ENCODE measurements at places on chromosomes 3 and 15.

DNA sequence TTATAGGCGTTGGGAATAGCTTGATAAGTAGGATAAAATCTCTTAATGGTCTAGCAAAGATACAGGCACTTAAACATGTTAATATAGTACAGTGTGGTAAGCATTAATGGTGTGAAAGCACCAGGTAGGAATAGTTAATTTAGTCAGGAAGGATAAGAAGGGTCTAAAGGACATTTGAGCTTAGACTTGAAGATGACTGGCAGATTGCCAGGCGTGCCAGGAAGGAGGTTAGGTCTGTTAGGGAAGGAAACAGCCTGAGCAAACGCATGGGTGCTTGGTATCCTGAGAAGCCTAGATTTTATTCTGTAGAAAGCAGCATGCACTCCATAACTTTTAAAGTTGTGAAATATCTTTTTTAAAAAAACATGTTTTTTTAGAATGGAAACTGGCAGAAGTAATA is 17.7 kb downstream of the SEC62 start:
- DNase-seq: no peak

DNA sequence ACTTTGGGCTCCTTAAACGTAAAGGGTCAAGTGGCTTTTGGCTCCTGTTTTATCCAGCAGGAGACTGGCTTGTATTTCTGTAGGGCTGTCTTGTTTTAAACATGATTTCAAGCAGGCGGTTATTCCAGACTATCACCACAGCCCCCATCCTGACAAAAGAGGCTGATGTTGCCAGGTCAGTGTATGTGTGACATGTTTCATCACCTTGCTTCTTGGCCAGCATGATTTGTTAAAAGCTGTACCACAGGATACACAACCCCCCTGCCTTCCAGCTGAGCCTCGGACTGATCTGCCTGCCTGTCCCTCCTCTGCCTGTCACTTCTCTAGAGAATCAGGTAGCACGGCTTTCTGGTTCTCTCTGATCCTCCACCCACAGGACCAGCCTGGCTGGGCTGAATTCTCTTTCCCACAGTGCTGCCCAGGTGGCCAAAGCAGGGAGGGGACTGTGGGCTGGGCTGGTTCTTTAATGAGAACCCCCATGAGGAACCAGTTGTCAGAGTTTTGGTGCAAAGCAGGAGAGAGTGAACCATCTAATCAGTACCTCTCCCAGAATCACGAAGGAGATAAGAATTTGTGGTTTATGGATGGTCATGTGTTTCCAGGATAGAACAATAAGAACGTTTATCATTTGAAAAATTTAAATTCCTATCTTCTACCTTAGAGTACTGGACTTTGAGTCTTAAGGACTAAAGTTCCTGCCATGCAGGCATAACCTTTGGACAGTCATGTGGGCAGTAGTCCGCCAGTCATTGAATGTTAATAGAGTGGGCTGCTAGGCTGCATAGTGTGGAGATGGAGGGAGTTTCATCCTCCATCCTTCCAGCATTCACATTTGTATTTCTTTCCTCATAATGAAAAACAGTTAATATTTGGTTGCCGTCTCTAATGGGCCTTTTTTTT is 8.8 kb downstream of the ABHD6 start:
- no peak for DNase-seq

- no peak for DNase-seq
Measured at GRCh38 chr3:97432914-97433313, 331.6 kb upstream of the ARL6 start.

DNA sequence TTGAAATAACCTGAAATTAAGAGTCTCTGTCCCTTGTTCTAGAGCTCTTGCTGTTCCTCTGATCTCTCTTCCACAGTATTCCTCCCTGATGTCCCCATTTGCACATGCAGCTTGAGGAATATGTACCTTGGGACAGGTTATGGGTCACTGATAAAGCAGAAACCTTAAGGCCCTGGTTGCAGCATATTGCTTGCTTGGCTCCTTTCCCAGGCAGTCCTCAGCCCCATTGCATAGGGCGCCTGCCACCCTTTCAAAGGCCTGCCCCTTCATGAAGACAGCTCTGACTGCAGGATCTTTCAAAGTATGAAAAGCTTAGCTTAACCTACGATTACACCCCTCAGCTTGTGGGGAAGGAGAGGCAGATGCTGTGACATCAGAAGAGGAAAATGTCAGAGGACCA is 51.6 kb downstream of the WDR76 start:
- DNase-seq: no peak

DNA sequence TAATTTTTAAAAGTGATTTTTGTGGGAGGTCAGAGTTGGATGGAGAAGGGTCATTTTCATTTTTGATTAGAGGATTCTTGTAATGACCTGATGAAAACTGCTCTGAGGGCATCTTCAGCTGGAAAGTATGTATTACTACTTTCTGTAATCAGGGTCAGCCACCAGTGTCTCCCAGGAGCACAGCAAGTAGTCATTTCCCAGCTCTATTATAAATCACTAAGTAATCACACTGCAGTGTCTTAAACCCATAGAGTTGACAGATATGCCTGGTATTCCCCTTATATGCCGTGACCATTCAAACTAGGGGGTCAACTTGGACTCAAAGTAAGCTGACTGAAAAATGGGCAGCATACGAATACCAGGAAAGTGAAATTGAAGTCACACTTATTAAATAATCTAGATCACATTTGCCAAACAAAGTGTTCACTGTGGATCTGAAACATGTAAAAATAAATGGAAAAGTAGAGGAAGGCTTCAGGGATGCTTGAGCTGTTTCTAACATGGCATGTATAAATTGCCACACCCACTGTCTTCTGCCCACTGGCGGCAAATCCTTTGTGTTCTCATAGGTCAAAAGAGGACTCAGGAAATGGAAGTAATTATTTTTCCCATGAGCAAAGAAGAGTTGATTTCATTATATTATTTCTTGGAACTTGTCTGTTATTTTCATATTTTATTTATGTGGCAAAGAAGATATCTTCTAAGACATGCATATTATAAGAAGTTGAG is 105.7 kb downstream of the MBNL1 start:
- no peak for DNase-seq

- no peak for DNase-seq
Measured at GRCh38 chr3:63597019-63597418, 55.5 kb upstream of the SNTN start.

DNA sequence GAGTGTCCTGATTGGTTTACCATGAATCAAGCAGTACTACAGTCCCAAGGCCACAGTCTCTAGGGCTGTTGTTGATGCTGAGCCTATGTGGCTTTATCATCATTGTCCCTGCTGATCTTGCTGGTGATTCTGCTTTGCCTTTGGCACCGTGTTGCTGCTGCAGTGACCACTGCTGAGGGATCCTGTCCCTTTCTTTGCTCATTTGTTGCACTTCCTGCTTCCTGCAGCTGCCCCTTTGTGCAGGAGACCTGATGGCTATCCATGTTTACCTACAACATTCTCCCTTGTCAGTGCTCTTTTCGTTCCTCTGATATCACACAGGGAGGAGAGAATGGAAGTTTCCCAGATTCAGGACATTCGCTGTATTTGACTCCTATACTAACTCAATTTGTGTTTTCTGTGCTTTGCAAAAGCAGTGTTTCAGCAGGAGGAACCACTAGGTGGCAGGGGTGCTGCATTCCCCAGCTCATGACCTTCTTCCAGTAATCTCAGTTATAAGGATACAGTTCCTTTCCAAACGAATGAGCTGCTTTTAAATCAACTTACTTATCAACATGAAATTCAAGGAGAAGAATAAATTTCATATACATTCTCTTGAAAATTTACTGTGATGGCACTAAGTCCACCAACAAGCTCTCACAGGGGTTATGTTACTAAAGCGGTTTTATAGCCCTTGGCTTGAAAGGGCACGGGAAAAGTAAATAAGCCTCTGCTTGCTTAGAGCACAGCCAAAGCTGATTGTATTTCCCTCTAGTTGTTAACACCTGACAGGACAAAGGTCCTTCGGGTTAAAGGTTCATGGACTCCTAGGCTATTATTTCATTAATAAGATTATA is 9.7 kb upstream of the THUMPD3 start:
- DNase-seq: no peak

DNA sequence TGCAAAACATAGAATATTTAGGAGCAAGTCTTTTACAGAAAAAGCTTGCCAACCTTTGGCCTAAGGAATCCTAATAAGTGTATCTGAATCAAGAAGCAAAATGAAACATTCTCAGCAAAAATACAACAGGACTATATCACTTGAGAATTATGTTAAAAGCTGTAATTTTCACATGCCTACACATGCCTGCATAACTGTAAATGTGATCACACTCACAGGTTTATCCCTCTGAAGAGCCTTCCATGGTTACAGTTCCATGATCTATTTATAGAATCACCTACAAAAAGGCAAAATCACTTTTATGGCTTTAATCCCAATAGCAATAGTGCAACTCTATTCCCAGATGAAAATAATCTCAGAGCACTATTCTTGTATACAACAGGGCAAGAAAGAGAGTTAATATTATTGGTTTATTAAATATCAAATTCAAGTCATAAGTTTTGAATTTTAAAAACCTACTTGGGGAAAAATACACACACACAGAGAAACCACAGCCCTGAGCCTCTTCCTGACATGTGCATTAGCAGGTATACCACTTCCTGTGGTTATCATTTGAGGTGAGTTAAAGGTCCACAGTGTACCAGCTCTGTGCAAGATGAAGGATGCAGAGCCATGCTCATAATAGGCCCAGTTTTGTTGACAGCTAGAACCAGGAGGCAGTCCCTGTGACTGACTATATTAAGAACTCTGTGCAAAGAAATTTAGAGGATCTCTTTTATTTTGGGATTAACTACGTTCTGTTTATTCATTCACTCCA is 252.5 kb upstream of the TGFBR2 start:
- no peak for DNase-seq

GRCh38 chr15:63469984-63470383 is 34.4 kb upstream of the USP3 start:
- no peak for DNase-seq

DNA sequence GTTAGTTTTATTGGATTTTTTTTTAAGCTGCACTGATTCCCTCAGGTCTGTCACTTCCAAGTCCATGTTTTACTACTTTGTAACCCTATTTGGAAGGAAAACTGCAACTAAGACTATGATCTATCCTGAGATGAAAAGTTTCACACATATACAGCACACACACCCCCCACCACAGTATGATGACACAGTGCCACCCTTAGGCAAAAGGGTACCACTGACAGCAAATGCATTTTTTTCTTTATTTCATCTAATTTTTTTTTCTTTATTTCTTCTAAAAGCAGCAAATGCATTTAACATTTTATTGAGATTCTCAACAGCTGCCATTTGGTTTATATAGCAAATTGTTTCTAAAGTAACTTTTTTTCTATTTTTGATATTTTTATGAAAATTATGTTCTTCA is 21.2 kb downstream of the NGRN start:
- DNase-seq: no peak

DNA sequence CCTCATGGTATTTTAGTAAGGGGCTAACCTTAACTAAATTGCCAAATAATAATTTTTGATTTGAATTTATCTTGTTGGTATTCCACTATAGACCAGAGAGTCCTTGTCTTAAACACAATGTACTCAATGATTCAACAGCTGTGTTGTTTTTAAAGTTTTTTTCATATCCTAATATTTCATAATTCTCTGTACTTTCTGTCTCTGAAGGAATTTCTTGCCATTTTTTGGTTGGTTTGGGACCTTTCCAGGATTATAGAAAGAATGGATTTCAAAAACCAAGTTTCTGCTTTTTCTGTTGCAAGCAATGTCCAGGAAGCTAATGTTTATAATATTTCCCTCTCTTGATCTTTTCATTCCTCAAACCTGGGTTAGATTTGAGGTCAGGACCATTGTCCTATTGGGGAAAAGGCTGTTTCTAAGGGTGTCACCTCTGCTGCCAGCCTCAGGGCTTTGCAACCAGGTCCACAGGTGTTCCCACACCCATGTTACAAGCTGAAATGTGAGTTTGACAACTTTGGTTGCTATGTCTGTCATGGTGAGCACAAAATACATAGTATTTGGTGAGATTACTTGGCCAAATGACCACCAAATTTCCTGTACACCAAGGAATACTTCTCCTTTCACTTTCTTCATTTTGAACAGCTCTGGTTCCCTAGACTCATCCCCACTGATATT is 363.7 kb upstream of the RGMA start:
- DNase-seq: no peak

DNA sequence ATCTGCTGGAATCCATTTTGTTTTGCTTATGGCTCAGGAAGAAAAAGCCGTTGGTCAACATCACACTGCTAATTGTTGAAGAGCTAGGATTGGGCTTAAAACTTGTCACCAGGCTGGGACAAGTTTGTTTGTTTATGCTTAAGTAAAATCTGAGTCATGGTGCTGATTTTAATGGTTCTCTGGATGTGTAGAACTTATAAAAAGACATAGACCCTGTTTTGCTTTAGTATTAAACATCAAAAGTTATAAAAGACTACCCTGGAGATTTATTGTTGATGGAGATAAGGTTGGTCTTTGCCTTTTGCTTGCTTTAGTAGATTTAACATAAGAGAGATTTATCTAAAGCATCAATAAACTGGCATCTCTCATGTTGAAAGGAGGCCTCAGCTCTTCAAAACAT is 348.2 kb upstream of the GOLIM4 start:
- DNase-seq: no peak

DNA sequence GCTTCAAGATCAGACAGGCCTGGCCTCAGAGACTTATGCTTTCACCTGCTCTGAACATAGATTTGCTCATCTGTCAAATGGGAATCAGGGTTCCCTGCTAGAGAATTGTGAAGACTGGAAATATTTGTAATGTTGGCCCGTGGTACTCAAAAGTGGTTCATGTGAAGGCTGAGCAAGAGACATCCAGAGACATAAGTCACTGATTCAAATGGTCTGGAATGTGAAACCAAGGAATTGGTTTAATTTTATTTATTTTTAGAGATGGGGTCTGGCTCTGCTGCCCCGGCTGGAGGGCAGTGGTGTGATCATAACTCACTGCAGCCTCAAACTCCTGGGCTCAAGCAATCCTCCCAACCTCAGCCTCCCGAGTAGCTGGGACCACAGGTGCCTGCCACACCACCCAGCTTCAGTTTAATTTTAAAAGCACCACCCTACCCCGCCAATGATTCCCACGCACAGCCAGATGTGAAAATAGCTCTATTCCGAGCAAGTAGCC is 60.1 kb downstream of the DAPK2 start:
- no peak for DNase-seq

GRCh38 chr15:68682330-68682729 is 103.5 kb downstream of the CORO2B start:
- DNase-seq: no peak

GRCh38 chr15:52068004-52068615 is 44.5 kb downstream of the BCL2L10 start:
- DNase-seq: no peak

DNA sequence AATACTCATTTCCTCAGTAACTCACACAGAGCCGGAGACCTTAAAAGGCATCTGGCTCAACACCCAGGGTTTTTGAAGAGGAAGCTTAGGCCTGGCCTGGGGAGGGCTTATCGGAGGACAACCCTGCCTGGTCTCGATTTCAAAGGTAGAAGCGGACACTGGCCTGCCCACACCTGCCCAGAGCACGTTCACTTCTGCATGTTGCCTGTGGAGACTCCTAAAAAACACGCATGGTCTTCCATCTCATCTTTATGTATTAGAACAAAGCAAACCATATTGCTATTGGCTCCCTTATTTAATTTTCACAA is 55.5 kb upstream of the FURIN start:
- no peak for DNase-seq
